ENCODE measurements at places on chromosomes 2 and 18. TPM values are rescaled to one million over a fixed set of nuclear protein-coding genes. Genes with fewer than 3 reads are reported as not detected.
A peak's percentile ranks its signal among the peaks of the same experiment; 100 is the strongest.

DNA sequence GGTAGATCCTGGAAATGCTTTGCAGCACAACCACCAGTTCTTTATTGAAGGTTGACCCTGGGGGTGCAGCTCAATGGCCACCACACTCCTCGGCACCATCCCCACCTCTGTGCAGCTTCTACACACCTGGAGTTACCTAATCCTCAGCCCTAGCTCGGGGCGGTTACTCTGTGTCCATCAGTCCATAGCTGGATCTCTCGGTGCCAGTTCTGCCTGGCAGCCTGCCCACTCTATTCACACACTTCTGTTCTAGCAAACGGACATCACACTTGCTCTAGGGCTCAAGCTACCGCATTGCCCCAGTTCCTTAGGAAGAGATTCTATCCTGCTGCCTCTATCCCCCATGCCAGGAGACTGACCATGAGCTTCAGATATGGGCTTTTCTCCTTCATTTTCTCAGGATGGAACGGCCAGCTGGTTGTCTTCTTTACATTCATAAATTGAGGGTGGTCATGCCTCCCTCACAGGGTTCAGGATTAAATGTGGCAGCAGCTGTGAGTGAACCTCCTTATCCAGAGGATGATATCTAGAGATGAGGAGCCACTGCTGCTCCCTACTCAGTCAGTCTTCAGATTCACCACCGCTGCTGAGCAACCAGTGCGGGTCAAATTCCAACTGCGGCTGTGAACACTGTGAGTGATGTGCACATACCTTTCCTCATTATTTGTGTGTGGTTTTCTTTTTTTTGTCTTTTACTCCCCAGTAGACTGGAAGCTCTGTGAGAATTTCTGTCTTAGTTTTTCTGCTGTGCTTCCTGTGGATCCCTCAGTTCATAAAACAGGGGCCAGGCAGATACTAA is 66.9 kb upstream of the TRIB2 start:
- DNase-seq = no peak

DNA sequence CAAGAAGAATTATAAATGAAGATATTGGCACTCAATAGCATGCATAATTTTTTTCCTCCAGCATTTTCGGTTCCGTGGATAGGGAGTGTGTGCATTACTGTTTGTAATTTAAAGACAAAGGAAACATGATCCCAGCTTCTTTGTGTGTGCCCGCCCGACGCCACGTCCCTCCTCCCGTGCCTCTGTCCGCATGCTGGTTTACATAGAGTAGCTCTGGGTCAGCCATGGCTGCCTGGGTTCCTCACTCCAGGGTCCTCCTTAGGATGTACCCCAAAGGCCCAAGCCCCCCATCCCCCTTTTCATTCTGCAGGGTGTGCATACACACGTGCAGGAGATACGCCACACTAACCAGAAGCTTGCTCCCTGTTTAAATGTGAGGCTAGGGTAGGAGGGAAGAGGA is 214.7 kb downstream of the KLHL29 start:
- DNase-seq = no peak

DNA sequence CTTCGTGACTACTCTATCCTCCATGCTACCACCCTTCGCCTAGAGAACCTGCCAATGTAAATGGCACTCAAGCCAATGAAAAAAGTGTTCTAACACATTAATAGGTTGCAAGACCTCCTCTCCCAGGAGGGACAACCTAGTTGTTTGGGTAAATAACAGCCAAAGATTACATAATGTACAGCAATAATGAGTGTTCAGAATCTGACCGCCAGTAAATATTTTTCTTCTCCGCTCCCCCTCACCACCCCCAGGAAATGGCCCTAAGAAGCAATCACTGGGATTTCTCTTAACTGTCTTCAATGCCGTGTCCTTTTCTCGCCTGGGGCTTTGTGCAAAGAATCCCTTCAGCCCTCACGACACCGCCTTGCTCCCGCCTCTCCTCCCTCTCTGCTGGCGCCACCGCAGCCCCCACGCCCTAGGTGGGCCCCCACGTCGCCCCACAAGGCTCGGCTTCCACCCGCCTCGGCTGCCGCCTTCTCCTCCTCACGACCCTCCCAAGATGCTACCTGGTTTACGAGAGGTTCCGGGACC is 458 bp downstream of the HYCC2 start:
- no peak for DNase-seq

- DNase-seq = no peak
Measured at GRCh38 chr2:204604061-204604460, 58.8 kb downstream of the PARD3B start.

GRCh38 chr2:149926149-149926548 is 338.6 kb upstream of the MMADHC start:
- DNase-seq = no peak

DNA sequence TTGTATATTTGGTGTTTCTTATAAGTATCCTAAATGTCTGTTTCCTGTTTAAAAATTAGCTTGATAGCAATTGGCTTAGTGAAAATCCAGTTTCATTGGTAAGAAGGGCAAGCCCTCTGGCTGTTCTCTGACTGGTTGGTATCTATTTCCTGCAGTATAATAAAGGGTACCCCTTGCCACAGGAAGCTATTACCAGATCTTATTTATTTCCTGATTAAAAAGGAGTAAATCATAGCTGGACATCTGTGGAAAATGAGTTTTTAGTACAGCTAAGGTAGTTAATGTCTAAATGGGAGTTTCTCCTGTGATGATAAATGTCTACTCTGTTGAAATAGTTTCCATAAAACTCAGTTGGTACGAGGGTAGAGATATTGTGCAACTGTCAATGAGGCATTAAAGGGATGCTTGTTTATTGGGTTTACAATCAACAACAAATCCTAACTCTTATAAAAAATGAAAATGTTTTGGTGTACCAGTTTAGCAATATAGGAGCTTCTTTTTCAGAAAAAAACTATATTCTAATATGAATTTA is 58.7 kb downstream of the FASTKD2 start:
- DNase-seq = no peak

DNA sequence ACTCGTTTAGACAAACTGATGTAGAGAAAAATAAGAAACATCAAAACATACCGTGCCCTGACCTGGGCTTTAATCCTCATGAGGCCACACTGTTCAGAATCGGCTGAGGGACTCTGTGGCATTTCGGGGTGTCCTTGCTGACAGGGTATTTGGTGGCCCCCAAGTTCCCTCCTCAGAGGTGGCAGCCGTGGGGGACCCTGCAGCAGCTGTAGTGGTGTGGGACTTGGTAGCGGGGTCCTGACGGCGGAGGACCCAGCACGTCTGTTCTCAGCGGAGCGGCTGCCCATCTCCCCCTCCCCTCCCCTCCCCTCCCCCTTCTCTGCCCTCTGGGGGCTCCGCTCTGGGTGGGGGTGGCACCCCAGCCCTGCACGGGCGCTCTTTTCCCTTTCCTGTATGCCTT is 18.4 kb downstream of the KCNG2 start:
- DNase-seq = no peak

DNA sequence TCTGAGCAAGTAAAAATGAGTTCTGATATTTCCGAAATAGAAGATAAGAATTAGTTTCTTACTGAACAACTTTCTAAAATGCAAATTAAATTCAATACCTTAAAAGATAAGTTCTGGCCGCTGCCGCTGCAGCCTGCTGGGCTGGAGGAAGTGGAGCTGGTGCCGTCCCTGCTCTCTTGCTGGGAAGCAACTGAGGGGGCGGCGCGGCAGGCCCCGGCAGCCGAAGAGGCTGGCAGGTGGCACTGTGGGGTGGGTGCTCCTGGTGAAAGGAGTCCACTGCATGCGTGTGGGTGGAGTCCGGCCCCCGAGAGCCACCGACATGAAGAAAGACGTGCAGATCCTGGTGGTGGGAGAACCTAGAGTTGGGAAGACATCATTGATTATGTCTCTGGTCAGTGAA is 89.5 kb upstream of the ZNF519 start:
- DNase-seq = no peak

DNA sequence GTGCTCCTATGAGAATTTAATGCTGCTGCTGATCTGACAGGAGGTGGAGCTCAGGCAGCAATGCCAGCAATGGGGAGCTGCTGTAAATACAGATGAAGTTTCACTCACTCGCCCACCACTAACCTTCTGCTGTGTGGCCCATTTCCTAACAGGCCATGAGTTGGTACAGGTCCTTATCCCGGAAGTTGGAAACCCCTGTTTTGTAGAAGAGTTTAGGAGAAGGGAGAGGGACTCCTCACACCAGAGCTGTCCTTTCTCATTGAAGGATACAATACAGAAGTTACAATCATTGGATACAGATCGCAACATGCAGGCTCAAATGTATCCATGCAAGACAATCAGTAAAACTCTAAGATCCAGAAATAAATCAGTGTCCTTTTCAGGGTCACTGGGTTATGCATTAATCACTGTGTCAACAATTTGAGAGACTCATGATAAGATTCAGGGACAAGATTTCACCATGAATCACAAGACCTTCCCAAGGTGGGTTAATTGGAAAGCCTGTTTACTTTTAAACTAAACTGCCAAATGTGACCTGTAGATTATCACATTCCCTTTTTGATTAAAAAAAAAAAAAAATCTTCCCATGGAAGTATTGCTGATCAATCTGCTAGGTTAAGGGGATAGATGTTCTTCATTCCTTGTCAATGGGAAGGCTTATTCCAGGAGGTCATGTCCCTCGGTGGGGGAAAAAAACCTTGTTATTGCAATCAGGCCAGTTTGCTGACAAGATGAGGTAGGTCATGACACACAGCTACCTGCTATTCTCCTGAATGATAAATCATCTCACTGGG is 97.2 kb downstream of the SP100 start:
- peak; percentile 75 for DNase-seq

DNA sequence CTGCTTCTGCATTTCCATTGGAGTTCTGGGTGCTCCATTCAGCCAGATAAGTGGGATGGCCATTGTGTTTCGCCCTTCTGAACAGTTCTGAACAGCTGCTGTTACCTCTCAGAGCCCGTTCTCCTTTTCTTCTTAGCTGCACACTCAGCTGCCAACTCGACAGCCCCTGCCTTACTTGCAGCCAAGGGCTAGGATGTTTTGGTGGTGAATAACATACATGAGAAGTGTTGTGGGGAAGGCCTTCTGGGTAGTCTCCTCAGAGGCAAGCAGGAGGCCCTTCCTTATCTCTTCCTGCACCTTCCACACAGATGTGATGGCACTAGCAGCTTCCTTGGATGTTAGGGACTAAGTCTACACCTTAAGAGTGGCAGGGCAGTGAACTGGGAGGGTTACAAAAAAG is 138.4 kb upstream of the NOSTRIN start:
- DNase-seq = no peak

- no peak for DNase-seq
Measured at GRCh38 chr2:6769346-6769745, 96.4 kb downstream of the CMPK2 start.

DNA sequence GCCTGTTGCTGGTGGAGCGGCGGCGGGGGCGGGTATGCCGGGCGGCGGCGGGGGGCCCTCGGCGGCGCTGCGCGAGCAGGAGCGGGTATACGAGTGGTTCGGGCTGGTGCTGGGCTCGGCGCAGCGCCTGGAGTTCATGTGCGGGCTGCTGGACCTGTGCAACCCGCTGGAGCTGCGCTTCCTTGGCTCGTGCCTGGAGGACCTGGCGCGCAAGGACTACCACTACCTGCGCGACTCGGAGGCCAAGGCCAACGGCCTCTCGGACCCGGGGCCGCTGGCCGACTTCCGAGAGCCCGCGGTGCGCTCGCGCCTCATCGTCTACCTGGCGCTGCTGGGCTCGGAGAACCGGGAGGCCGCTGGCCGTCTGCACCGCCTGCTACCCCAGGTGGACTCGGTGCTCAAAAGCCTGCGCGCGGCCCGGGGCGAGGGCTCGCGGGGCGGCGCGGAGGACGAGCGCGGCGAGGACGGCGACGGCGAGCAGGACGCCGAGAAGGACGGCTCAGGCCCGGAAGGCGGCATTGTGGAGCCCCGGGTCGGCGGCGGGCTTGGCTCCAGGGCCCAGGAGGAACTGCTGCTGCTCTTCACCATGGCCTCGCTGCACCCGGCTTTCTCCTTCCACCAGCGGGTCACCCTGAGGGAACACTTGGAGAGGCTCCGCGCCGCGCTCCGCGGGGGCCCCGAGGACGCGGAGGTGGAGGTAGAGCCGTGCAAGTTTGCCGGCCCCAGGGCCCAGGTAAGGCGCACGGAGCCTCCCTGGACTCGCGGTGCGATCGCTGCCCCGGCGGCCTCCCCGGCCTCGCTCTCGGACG is 1.0 kb downstream of the ZCCHC2 start:
- DNase-seq = no peak

DNA sequence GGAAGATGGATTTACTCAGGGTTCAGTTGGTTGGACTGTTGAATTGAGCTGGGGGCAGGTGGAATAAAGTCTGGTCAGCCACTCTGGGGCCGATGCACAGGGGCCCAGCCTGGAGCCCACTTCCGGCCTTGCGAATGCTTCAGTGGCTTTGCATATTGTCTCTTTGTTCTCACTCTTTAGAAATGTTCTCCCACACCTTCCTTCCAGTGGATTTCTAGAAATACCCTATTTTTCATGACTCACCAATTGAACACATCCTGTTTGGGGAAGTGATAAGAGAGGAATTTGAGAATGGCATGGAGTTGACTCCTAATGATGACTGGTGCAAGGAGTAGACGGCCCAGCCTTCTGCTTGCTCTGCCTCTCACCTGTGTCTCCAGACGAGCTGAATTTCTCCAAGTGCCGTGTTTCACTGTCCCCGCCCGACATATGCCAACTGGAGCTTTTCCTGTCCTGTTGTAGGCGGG is 28.1 kb downstream of the ASAP2 start:
- DNase-seq = peak; percentile 90

DNA sequence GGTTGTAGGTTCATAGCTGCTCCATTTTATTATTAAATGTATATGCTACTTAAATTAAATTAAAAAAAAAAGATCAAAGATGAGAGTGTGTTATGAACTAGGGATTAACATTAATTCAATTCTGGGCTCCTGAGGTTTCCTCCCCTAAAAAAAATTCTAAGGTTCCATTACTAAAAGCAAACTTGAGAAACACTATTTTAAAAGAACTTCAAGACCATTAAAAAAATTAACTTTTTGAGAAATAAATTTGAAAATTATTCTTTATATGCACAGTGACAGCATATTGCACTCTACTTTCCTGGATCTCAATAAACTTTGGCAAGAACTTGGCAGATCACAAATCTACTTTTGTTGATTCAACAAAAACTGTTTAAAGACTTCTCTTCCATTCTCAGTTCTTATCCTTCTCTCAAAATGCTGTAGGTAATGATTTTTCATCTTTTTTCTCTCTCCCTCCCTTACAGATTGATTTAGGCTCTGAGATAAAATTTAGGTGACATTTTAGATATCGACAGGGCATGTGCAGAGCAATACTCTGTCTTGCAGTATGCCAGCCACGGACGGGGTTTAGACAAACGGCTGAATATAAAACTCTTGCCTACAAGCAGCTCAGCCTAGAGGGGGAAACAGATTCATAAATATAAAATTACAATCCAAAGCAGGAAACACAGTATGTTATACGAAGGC is 592 bp upstream of the MARS2 start:
- no peak for DNase-seq

GRCh38 chr2:164756773-164757172 is 84.8 kb downstream of the COBLL1 start:
- DNase-seq = no peak

ACADL gene
- total RNA-seq = 0.24 TPM

CD8B gene
- not detected for total RNA-seq

BCL11A gene
- total RNA-seq = not detected

MAP2 gene
- total RNA-seq = 71.1 TPM

GEN1 gene
- 28.3 TPM for total RNA-seq

All from PC-9 (cell line).